ENCODE measurements at places on chromosomes 6 and 20. TPM values are rescaled to one million over a fixed set of nuclear protein-coding genes. Genes with fewer than 3 reads are reported as not detected.

NUS1 gene
- 17.7 TPM for total RNA-seq

EIF2S2 gene
- total RNA-seq = 139 TPM

C6orf132 gene
- 2.9 TPM for total RNA-seq

UNC5CL gene
- under 0.01 TPM for total RNA-seq

THEMIS gene
- total RNA-seq = under 0.01 TPM

KIAA0408 gene
- total RNA-seq = 1.8 TPM

C6orf89 gene
- total RNA-seq = 60.1 TPM

SEMG1 gene
- total RNA-seq = not detected

RNF182 gene
- total RNA-seq = 3.3 TPM

LZTS3 gene
- total RNA-seq = 3.6 TPM

JPH2 gene
- 2.2 TPM for total RNA-seq

OTOR gene
- not detected for total RNA-seq

NMBR gene
- not detected for total RNA-seq

CCDC170 gene
- total RNA-seq = 1.8 TPM

AVP gene
- not detected for total RNA-seq

LCA5 gene
- 10.1 TPM for total RNA-seq

PHF20 gene
- total RNA-seq = 39.1 TPM
